ENCODE measurements at places on chromosomes 13 and 19.
A peak's percentile ranks its signal among the peaks of the same experiment; 100 is the strongest.

GRCh38 chr19:55256562-55257460, 2.0 kb downstream of the PPP6R1 start:
- no peak for DNase-seq

GRCh38 chr19:13986348-13986904, 19.7 kb downstream of the RFX1 start:
- DNase-seq = peak; percentile 61

DNA sequence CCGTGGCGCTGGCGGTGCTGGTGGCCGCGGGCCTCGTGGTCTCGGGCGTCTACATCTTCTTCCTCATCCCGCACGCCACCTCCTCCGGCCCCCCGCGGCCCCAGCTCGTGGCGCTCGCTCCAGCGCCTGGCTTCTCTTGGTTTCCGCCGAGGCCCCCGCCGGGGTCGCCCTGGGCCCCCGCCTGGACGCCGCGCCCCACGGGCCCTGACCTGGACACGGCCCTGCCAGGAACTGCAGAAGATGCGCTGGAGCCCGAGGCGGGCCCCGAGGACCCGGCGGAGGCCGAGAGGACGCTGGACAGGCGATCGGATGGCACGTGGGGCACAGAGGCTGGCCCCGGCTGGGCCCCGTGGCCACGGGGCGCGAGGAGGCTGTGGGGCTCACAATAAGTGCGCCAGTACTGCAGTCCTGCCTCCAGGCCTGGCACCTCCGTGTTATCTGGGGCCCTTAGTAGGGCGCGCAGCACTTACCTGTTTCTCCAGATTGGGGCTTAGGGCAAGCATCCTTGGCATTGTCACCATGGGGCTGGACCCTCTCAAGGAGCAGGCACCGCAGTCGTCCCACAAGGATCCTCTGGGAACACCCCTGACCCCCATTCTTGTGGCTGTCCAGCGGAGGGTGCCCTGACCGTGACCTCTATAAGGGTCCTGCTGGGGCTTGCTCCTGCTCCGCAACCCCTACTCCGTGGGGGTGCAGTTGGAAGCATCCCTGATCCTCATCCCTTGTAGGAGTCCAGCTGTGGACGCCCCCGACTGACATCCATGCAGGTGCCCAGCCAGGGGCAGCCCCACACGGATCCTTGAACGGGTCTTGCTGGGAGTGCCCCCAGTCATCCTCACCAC, 1.5 kb downstream of the RNF225 start:
- DNase-seq = no peak

DNA sequence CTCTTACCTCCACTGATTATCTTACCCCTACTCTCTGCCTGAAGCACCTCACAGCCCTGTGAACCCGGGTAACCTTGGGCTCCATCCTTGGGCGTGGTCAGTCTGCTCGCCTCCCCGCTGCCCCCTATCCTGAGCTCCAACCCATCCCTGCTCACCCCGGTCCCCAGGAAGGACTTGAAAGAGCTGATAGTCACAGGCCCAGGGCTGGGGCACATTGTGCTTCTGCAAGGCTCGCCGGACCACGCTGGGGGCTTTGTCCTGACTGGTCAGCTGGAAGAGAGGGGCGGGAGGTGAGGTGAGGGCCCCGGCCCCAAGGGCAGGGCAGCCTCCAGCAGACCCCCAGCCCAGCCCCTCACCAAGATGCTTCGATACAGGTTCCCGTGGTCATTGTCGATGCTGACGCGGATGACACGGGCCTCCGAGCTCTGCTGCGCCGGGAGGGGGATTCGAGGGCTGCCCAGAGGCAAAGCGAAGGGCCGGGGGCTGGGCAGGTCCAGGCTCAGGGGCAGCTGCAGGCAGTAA, 13.0 kb upstream of the EPOR start:
- DNase-seq = no peak

GRCh38 chr13:70014337-70014736, 93.3 kb upstream of the ATXN8OS start:
- no peak for DNase-seq

GRCh38 chr19:31910224-31910623, 435.2 kb upstream of the ZNF507 start:
- DNase-seq = no peak

DNA sequence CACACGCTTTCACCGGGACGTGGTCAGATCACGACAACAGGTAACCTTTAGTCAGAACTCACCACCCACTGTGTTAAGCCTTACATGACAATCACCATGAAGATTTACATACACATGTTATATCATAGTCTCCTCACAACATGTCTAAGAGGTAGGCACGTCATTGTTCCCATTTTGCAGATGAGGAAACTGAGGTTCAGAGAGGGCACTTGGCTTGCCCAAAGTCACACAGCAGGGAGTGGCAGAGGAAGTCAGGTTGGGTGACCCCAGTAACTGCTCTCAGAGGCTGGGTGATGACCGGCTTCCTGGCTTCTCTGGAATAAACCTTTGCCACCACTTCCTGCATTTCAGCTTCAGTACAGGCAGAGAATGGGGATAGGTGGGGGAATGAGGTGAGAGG, 5.3 kb downstream of the KLK10 start:
- DNase-seq = no peak

GRCh38 chr19:8065875-8066261, 13.3 kb downstream of the CCL25 start:
- DNase-seq = no peak

DNA sequence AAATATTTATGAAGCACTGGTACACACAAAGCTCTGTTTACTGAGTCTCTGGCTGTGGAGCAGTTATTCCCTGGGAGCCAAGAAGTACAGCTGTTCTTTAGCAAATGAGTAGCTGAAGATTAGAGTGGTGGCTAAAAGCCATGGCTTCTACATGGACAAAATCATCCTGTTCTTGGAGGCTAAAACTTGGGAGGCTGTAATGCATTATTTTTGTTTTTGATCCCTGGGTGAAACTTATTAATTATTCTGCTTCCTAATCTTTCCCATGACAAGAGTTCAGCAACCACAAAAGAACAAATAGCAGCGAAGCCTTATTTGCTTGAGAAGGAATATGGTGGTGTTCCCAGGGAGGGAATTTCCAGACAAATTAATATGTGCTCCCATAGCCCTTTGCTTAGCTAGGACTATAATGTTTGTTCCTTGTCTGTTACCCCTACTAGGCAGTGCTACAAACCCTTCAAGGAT, 109.5 kb downstream of the DCT start:
- no peak for DNase-seq

- no peak for DNase-seq
Observed at GRCh38 chr19:43622956-43623355, 3.5 kb upstream of the ZNF428 start.

- no peak for DNase-seq
Observed at GRCh38 chr13:20397896-20398295, 127.8 kb downstream of the CRYL1 start.

DNA sequence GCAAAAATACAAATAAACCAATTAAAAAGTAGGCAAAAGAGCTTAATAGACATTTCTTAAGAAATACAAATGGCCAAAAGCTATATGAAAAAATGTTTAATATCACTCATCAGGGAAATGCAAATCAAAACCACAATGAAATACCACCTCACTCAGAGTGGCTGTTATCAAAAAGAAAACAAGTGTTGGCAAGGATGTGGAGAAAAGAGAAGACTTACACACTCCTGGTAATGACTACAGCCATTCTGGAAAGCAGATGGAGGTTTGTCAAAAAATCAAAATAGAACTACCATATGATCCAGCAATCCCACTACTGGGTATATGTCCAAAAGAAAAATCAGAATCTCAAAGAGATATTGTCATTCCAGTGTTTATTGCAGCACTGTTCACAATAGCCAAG, 223.5 kb upstream of the SLC10A2 start:
- DNase-seq = no peak

DNA sequence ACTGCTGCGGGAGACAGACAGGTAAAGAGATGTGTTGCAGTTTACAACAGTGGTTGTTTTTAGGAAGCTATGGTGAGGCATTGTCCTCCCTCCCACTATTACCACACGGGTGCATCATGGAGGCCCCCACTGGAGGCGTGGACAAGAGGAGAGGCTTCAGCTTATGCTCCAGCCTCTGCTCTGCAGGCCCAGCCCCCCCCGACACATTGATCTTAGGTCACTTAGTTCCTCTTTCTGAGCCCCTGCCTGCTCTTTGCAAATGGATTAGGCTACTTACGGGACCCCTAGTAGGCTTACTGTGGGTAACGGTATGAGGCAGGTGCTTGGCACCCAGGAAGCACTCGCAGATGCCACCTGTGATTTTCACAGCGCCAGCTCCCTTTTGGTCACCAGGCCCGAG, 123.9 kb downstream of the SLC7A1 start:
- DNase-seq = no peak

DNA sequence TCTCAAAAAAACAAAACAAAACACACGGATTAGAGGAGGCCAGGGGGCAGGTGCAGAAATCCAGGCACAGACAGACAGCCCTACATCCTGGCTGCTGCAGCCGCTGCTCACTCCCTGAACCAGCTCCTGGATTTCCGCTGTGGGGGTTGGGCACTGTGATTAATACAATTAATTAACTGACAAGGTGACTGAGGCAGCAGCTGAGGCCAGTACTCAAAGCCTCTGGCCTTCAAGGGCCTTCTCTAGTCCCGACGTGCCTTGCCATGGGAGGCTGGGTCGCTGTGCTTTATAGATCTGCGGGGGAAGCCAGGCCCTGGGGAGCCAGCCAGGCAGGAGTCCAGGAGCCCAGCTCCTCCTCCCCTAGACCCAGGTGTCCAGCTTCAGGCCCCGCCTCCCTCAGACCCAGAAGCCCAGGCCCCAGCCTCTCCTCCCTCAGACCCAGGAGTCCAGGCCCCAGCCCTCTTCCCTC, 4.6 kb downstream of the NECTIN2 start:
- DNase-seq = no peak

GRCh38 chr19:55672418-55672817, 2.6 kb upstream of the EPN1 start:
- no peak for DNase-seq

DNA sequence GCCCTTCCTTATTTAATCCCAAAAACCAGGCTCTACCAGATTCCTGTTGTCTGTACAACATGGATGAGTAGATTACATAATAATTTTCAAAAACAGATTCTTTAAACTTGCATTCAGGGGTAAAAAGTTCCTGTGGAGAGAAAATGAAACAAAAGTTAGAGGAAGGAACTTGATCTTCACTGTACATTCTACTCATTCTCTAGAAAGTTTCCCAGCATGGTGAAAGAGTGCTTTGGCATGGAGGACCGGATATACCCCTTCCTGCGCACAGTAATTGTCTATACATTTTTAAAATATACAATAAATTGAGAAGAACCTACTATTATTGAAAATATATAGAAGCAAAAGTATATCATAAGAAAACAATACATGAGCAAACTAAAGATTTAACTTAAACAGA, 274.2 kb downstream of the ITGBL1 start:
- DNase-seq = no peak

DNA sequence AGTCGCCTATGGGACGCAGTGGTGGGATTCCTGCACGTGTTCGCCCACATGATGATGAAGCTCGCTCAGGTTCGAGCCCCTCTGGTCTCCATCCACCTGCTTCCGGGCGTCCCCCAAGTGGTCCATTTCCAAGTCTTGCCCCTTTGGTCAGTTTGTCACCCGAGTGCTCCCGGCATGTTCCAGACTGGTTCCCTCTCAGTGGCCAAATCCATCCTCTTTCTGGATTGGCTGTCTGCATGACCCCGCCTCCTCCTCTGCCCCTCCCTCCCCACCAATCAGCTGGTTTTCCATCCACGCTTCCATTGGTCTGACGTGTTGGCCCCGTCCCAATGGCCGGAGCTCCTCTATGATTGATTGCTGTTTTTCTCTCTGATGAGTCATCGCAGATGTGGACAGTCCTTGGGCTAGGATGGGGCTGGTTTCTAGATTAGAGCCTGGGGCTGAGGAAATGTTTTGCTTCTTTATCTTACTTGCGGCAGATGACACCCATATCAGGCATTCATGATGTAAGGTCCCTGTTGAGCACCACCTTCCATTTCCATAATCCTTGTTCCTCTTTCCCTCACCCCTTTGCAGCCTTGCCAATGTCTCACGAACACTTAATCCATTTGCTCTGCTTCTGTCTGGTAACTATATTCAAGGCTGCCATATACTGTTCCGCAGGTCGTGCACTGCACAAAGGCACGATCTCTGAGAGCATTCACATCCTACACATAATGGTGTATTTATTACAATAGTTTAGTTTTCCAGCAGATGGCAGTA, 73.8 kb downstream of the MAP4K1 start:
- no peak for DNase-seq

GRCh38 chr13:65921933-65922332, 1308.2 kb downstream of the PCDH9 start:
- no peak for DNase-seq

DNA sequence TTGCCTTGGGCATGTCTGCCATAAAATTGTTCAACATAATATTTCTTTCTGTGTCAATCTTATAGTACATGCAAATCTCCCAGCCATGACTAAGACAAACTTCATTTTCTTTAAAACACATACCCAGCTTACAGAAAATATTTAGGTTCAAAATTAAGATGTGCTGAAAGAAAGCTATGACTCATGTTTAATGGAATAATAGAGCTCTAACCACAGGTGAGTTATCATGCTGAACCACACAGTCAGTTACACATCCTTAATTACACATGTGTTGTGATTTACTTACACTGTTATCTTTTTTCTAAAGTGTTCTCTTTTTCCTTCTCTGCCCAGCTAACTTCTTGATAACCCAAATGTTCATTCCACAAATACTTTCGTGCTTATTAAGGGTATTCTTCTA, 1831.2 kb downstream of the OLFM4 start:
- no peak for DNase-seq

DNA sequence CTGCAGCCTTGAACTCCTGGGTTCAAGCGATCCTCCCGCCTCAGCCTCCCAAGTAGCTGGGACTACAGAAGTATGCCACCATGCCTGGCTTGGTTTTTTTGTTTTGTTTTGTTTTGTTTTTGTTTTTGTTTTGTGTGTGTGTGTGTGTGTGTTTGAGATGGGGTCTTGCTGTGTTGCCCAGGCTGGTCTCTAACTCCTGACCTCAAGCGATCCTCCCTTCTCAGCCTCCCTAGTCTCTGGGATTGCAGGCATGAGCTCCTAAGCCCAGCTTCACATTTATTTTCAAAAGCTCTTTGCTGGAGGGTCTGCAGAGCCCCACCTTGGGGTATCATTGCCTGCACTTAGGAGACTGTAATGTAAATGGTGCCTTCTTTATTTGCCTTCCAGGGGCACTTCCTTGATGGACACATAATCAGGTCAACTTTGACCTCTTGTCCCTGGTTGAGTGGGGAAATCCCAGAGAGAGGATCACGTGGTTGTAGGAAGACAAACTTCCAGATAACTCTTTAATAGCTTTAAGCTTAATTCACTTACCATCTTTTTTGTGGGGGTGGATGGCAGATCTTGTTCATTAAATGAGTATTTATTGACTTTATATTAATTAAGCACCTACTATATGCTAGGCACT, 72.9 kb upstream of the NPAS1 start:
- DNase-seq = no peak

GRCh38 chr13:43360892-43361610, 337.7 kb downstream of the DNAJC15 start:
- no peak for DNase-seq
